Effector memory CD8-positive, alpha-beta T cell (primary cell): ENCODE measurements at places on chromosomes 1 and 21.

- DNase-seq, result no peak
These were observed 21.9 kb downstream of the TSNAX start for GRCh38 chr1:231550448-231550781.

GRCh38 chr1:207417076-207417475 lies 37.1 kb upstream of the CR2 start:
- no peak for DNase-seq

DNA sequence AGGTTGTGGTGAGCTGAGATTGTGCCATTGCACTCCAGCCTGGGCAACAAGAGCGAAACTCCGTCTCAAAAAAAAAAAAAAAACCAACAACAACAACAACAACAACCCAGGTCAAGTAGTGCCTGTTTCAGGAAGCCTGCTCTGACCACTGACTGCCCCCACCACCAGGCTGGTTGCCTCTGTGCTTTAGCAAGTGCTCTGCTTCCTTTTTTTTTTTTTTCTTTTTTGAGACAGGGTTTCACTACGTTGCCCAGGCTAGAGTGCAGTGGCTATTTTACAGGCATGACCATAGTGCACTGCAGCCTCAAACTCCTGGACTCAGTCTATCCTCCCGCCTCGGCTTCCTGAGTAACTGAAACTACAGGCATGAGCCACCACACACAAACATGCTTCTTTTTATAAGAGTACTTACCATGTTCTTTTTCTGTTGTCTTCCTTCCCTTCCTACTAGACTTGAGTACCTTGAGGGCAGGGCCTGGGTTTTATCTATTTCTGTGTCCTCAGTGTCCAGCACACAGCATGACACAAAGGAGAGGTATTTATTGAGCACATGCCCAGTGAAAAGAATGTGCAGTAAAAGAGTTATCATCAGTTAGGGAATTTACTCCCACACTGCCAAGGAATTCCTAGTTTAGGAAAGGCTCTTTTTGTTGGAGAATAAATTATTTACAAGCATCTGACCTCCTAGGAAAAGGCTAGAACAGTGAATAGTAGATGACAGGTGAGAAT lies 9.9 kb upstream of the COA7 start:
- DNase-seq, result no peak

- DNase-seq, result no peak
These were observed 49.3 kb downstream of the KIAA0319L start for GRCh38 chr1:35507947-35508346.

GRCh38 chr1:92118826-92119225 lies 38.7 kb downstream of the BTBD8 start:
- DNase-seq, result no peak

GRCh38 chr1:55720261-55720660 lies 505.1 kb upstream of the USP24 start:
- DNase-seq, result no peak

- DNase-seq, result no peak
These were observed 16.8 kb downstream of the DUSP10 start for GRCh38 chr1:221724931-221725605.

- no peak for DNase-seq
These were observed 6.3 kb upstream of the COL6A2 start for GRCh38 chr21:46091631-46092025.

DNA sequence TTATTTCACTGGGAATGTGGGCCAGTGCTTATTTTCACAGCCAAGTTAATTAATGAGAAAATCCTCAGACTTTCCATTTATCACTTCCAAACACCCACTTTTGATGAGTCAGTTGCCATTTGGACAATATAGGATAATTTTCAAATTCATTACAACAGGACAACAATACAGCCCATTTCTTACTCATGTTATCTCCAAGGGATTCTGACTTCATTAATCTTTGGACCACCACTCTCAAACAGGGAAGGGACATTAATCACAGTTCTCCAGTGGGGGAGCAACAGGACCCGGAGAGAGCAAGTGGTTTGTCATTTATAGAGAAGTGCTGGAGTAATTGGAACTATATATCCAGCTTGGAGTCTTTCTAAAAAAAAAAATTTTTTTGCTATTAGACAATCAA lies 38.7 kb downstream of the JUN start:
- DNase-seq, result no peak

GRCh38 chr1:30775433-30775975 lies 17.9 kb upstream of the LAPTM5 start:
- no peak for DNase-seq

DNA sequence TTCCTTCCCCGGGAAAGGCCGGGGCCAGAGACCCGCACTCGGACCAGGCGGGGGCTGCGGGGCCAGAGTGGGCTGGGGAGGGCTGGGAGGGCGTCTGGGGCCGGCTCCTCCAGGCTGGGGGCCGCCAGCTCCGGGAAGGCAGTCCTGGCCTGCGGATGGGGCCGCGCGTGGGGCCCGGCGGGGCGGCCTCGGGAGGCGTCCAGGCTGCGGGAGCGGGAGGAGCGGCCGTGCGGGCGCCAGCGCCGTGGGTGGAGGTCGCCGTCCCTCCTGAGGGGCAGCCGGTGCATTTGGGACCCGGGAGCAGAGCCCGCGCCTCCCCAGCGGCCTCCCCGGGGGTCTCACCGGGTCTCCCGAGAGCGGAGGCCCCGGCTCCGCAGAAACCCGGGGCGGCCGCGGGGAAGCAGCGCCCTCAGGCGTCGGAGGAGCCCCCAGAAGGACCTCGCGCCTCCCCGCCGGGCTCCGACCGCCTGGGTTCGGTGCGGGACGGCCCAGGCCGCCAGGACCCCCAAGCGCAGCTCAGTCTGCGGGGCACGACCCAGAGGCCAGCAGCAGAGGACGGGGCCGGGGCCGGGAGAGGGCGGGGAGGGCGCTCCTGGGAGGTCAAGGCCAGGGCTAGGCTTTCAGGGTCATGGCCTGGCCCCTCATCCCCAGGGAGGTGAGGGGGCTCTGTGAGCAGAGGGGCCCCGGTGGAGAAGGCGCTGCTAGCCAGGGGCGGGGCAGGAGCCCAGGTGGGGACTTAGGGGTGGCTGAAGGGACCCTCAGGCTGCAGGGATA lies 7.2 kb upstream of the SLX9 start:
- DNase-seq, result peak; percentile 65

DNA sequence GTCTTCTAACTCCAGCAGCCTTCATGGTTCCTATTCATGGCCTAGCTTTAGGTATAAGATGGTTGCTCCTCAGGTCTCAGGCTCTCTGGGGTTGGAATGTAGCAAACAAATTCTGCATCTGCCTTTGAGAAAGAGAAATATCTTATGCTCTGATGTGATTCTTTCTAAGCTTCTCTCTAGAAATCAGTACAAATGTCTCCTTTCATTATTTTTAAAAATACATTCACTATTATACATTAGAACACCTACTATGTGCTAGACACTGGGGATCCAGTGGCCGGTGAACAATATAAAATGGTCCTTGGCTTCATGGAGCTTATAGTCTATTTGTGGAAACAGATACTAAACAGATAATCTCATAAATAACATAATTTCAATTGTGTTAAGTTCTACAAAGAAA lies 16.1 kb upstream of the TMEM39B start:
- no peak for DNase-seq

DNA sequence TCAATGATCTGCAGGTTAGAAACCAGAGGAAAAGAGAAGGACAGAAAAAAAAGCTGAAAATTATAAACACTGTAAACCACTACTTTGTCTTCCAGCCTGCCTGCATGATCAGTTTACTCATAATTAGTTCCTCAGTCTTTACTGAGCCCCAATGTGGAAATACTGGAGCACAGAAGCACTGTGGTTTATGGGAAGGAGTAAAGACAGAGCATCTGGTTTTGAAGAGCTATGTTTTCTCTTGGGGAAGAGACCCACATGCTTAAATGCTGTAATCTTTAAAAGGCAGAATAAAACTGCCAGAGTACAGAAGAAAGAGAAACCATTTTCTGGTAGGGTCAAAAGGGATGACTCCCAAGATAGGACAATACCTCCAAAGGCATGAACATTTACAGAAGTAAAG lies 159.0 kb upstream of the ZNHIT6 start:
- DNase-seq, result no peak

GRCh38 chr1:3297756-3298155 lies 156.7 kb upstream of the ARHGEF16 start:
- no peak for DNase-seq

DNA sequence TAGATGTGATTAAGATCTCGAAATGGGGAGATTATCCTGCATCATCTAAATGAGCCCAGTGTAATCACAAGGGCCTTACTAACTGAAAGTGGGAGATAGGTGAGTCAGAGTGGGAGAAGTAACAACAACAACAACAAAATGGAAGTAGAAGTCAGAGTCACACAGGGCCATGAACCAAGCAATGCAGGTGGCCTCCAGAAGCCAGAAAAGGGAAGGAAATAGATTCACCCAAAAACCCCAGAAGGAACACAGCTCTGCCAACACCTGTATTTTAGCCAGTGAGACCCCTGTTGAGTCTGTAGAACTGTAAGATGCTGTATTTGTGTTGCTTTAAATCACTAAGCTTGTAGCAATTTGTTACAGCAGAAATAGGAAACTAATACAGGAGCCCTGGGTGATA lies 4.1 kb downstream of the TAGLN2 start:
- no peak for DNase-seq

- no peak for DNase-seq
These were observed 10.0 kb downstream of the PTPRF start for GRCh38 chr1:43540653-43541071.

GRCh38 chr1:24351918-24352627 lies 32.9 kb downstream of the GRHL3 start:
- DNase-seq, result no peak

DNA sequence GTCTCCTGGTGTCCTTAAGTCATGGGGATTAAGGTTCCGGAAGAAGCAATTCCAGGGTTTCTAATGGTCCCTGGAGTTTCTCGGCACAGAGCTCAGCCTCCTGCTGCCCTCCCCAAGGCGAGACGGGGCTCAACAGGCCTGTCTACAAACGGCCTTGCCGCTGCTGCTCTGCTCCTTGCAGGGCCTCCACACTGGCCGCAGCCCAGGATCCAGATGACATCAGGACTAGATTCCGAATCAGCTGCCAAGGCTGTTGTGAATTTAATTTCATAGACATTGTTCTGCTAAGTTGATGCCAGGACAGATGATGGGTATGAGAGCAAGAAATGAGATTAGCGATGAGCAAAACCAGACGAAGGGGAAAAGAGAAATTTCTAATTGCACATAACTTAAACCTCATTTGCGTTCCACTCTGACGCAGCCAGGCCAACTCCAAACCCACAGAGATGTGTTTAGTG lies 103.6 kb upstream of the BACE2 start:
- DNase-seq, result no peak

- DNase-seq, result peak; percentile 25
These were observed 3.3 kb upstream of the FCRL6 start for GRCh38 chr1:159798893-159799292.

DNA sequence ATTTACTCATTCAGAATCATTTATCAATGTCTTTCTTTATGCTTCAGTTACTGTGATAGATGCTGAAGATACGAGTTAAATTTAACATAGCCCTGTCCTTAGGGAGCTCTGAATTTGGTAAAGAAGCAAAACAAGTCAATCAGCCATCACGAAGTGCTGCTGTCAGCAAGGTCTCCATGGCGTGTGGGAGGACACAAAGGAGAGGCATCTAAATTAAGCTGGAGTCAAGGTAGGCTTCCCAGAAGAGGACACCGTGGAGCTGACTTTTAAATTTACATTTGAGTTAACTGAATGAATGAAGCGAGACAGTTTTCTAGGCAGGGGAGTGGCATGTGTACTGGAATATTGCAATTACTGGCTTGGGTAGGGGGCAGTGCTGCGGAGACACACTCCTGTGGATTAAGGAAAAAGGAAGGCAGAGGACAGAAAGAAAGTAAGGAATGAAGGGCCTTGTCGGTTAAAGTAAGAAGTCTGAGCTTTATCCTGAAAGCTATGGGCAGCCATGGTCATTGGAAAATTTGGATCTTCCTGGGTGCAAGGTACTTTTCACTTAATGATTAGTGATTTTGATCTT lies 41.3 kb upstream of the C1orf87 start:
- DNase-seq, result no peak

DNA sequence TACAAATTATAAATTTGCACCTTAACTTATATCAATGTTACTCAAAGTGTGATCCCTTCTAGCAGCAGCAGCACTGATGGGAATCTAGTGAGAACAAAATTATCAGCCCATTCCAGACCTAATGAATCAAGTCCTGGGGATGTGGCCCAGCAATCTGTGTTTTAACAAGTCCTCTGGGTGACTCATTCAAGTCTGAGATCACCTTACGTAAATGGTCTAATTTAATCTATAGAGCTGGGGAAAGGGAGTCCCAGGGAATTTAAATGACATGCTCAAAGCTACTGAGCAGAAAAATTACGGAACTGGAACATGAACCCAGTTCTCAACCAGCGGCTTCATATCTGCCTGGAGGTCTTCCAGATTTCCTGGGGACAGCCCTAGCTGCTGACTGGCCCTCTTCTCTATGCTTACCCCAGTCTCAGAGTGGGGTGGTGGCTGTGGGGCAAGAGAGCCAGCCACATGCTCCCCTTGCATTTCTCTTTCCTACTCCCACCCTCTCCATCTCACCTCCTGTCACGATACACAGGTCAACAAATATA lies 220.0 kb downstream of the TM2D1 start:
- no peak for DNase-seq
